ENCODE measurements at places on chromosomes 12 and 14. TPM values are rescaled to one million over a fixed set of nuclear protein-coding genes. Genes with fewer than 3 reads are reported as not detected.

DNA sequence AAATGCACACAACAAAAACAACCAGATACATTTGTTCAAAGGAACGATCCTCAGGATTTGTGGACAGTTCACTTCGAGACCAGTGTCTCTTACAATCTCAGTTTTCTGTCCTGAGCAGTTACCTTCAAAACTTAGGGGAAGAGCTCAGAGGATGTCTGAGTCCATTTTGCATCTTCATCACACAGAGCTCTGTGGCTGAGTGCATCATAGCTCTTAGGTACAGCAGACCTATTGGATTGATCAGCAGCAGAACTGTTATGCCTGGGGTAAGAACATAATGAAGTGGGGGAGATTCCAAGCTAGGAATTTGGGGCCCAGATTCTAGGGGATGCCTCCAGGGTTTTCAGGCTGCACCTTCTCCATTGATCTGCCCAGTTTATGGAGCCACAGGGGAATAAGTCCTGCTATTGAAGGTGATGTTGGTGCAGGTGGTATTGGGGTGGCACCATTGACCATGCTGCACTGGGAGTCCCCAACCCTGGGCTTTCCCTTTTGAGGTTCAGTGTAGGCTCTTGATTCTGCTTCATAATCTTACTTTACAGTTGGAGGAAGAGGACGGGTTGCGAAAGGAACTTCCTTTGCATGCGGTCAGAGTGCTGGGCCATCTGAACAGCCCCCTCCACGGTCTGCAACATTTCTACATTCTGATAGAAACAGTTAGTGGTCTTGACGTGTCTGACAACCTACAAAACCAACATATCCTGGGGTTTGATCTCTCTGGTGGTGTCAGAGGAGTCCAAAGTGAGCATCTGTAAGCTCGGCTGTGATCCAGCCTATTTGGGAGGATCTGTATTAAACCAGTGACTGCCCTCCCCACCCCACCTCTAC lies 112.8 kb downstream of the CHST11 start:
- H3K36me3 ChIP-seq = no peaks in the 10 kb centered on the region
- peaks cover 15% of the 10 kb centered on the region for H3K4me1 ChIP-seq

GRCh38 chr12:20711846-20712245 lies 16.7 kb downstream of the SLCO1C1 start:
- H3K36me3 ChIP-seq = no peaks in the 10 kb centered on the region
- DNase-seq = no peak
- no peaks in the 10 kb centered on the region for H3K27me3 ChIP-seq
- H3K27ac ChIP-seq = no peak overlapping the region
- H3K4me1 ChIP-seq = no peaks in the 10 kb centered on the region

- no peaks in the 10 kb centered on the region for H3K4me1 ChIP-seq
- no peaks in the 10 kb centered on the region for H3K27me3 ChIP-seq
- H3K36me3 ChIP-seq = no peaks in the 10 kb centered on the region
- H3K27ac ChIP-seq = no peak overlapping the region
- H3K4me3 ChIP-seq = no peak overlapping the region
- DNase-seq = peak; percentile 84
Measured at GRCh38 chr12:40622246-40622838, 69.9 kb upstream of the CNTN1 start.

Gene TFCP2
- total RNA-seq = 17.9 TPM

GRCh38 chr14:99257122-99257672 lies 14.8 kb downstream of the BCL11B start:
- H3K4me3 ChIP-seq = no peak overlapping the region
- no peaks in the 10 kb centered on the region for H3K27me3 ChIP-seq
- H3K27ac ChIP-seq = no peak overlapping the region
- no peak for DNase-seq

GRCh38 chr14:26328791-26329190 lies 269.0 kb downstream of the NOVA1 start:
- H3K4me1 ChIP-seq = no peaks in the 10 kb centered on the region
- H3K4me3 ChIP-seq = no peak overlapping the region
- H3K36me3 ChIP-seq = no peaks in the 10 kb centered on the region
- no peak for DNase-seq
- no peaks in the 10 kb centered on the region for H3K27me3 ChIP-seq

Gene TMEM119
- total RNA-seq = not detected

- H3K27me3 ChIP-seq = no peaks in the 10 kb centered on the region
- H3K4me1 ChIP-seq = no peaks in the 10 kb centered on the region
- H3K27ac ChIP-seq = no peak overlapping the region
- DNase-seq = no peak
- no peaks in the 10 kb centered on the region for H3K36me3 ChIP-seq
Measured at GRCh38 chr14:63563370-63564026, 20.3 kb upstream of the PPP2R5E start.

Gene PPP2R5C
- total RNA-seq = 301 TPM

GRCh38 chr12:128867466-128867865 lies 14.2 kb downstream of the GLT1D1 start:
- H3K4me3 ChIP-seq = no peak overlapping the region
- no peak overlapping the region for H3K27ac ChIP-seq
- no peaks in the 10 kb centered on the region for H3K4me1 ChIP-seq

Gene CCDC184
- 1.2 TPM for total RNA-seq

Gene GARIN6
- not detected for total RNA-seq

- H3K27me3 ChIP-seq = no peaks in the 10 kb centered on the region
- no peak overlapping the region for H3K27ac ChIP-seq
- no peak for DNase-seq
- H3K4me3 ChIP-seq = no peak overlapping the region
- no peaks in the 10 kb centered on the region for H3K36me3 ChIP-seq
Measured at GRCh38 chr12:65495233-65495632, 216.8 kb downstream of the MSRB3 start.

GRCh38 chr12:119211884-119212283 lies 33.2 kb downstream of the HSPB8 start:
- H3K4me3 ChIP-seq = no peak overlapping the region
- no peak overlapping the region for H3K27ac ChIP-seq
- no peaks in the 10 kb centered on the region for H3K27me3 ChIP-seq
- no peaks in the 10 kb centered on the region for H3K4me1 ChIP-seq
- H3K36me3 ChIP-seq = no peaks in the 10 kb centered on the region

DNA sequence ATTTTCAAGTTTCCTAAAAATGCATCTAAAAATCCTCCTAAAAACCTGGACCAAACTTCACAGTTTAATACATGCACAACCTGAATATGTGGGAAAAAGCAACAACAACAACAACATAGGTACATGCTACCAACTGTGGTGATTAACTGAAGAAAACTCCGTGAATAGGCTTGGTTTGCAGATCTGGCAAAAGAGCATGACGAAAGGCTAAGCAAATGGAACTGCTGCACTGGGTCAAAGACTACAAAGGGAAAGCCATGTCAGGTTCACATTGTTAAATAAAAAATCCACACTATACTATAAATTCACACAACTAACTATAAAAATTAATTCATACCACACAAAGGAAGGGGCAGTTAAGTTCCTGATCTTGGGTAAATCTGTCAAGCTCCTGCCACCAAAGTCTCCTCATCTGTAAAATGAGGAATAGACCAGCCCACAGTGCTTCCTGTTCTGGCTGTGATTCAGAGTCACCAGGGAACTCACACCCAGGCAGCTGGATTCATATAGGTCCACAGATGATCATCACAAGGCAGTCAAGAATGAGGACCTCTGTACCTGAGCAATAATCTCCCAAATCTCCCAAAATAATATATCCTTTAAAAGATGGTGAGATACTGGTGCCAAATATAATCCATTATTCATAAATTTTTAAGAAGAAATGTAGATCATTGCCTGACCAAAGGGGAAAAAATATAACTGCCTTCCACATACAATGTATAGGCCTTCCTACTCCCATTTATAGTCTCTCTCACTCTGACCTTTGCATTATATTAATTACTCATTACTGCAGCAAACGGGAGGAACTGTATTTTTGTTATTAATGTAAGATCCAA lies 7.0 kb downstream of the CORO1C start:
- no peak overlapping the region for H3K27ac ChIP-seq
- H3K36me3 ChIP-seq = no peaks in the 10 kb centered on the region
- H3K4me1 ChIP-seq = peaks cover 6% of the 10 kb centered on the region

GRCh38 chr14:92863286-92864080 lies 59.5 kb upstream of the CHGA start:
- no peak overlapping the region for H3K4me3 ChIP-seq
- no peak overlapping the region for H3K27ac ChIP-seq
- DNase-seq = no peak
- H3K27me3 ChIP-seq = peaks cover 5% of the 10 kb centered on the region

Gene CLEC1B
- not detected for total RNA-seq

All from Karpas-422 (cell line).